ENCODE measurements at places on chromosomes 5 and 9.

DNA sequence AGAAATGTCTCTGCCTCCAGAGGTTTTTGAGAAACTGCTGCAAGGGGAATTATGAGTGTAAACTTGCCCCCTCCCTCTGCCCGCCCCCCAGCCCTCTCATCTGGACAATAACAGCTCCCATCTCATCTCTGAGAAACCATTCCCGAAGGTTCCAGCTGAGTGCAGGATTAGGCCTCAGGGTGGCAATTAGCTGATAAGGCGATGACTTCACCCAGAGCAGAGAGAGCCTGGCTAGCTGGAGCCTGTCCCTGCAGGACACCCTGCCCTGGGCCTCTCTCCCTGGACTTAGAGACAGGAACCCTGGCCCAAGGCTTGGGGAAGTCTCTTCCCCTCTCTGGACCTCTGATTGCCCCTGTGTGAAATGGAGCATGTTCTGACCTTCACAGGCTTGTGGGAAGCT is 45.7 kb upstream of the HAND1 start:
- no peak for DNase-seq

DNA sequence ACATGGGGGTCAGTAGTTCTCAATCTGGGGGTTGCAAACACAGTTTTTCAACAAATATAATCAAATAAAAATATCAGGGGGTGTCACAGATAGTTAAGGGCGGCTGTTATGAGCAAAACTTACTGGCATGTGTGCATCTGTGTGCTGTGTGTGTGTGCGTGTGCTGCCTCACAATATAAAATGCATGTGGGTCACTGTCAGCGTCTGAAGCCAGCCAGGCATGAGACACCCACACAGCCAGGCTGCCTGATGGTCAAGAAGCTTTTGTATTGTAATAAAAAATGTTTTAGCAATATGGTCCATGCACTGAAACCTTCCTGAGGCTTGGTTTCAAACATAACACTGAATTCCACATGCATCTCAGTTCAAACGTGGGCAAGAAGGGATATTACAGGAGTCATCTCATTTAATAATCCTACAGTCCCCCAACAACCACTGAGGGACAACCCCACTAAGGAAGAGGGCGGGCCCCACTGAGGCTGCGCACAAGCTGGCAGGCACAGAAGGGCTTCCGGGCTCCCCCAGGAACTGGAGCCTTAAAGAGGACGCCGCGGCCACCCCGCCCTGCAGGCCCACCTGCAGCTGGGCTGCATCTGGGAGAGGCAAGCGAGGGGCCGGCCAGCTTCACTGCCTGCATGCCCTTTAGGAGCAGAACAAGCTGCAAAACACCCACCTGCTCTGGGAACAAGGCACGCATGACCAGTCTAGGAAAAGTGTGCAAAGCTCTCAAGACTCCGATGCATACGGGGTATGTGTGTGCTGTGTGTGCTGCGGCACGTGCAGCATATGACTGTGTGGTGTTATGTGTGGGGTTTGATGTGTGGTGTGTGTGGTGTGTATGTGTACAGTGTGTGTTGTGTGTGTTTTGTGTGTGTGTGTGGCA is 14.1 kb downstream of the SEMA4D start:
- peak; percentile 62 for DNase-seq

GRCh38 chr9:121709798-121710197 is 58.4 kb downstream of the DAB2IP start:
- DNase-seq = no peak

DNA sequence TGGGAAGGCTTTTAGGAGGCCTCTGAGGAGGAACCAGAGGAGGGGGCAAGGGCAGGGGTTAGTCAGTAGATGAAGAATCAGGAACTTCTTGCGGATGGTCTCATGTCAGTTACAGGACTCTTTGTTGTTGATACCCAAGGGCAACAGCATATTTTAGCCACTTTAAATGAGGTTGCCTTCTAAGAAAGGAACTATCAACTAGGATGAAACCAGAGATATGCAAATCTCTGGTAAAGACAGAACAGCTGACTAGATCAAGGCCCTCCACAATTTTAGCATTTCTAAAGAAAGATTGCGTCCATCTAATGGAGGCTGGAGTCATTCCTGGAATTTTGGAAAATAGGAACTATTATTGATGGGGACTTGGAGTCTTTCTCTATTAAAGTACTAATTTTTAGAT is 57.7 kb upstream of the KLF4 start:
- no peak for DNase-seq

GRCh38 chr9:16039218-16039987 is 486.6 kb downstream of the CCDC171 start:
- no peak for DNase-seq

GRCh38 chr9:75033791-75034473 is 5.8 kb upstream of the CARNMT1 start:
- no peak for DNase-seq

DNA sequence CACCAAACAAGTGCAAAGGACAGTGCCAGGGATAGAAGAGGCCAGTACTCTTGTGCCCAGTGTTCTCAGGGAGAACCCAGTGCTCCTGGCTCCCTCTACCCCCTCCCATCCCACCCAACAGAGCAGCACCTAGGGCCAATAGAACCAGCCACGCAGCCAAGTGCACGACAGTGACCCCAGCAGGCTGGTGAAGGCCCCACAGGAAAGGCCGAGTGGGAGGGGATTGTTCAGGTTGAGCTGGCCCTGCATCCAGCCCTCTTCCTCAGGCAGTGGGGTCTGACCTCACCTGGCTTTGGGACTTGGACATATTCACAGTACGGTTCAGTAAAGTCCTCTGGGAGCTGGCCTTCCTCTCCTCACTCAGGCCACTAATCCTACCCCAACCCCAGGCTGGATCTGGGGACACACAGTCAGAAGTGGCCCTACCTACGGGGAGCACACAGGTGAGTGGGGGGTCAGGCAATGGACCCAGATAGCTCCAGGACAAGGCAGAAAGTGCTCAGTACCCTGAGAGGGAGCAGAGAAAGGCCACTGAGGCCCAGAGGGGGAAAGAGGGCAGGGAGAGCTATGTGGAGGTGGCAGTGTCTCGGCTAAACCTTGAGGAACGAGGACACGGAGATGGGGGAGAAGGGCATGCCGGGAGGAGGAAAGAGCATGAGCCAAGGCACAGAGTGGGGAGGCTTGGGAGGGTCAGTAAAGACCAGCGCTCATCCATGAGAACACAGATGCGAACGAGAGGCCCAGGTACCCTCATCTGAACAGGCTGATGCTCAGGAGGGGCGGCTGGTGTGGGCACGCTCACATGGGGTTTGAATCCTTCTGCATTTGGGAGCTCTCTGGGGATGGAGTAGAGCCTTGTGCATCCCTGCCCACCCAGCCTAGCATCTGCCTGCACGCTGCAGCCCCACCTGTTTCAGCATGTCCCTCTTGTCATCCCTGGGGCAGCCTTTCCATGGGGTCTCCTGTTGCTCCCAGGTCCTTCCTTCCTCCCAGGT is 25.6 kb downstream of the POLR1E start:
- no peak for DNase-seq

DNA sequence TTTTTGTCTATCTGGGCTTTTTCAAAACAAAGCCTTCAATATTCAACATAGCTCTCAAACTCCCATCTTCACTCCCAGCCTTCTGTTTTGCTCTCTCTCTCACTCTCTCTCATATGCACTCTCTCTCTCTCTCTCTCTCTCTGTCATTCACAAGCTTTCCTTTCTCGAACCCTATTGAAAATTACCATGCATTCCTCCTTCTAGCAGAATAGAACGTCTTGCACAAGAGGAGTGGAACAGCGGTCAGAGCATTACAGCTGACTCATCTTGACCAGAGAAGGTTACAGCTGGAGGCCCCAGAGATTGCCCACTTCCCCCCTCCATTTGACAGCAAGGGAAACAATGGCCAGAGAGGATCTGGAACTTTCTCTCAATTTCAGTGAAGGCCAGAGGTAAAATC is 51.0 kb upstream of the LIFR start:
- no peak for DNase-seq

- no peak for DNase-seq
Observed at GRCh38 chr5:36178524-36178890, 26.6 kb downstream of the SKP2 start.

DNA sequence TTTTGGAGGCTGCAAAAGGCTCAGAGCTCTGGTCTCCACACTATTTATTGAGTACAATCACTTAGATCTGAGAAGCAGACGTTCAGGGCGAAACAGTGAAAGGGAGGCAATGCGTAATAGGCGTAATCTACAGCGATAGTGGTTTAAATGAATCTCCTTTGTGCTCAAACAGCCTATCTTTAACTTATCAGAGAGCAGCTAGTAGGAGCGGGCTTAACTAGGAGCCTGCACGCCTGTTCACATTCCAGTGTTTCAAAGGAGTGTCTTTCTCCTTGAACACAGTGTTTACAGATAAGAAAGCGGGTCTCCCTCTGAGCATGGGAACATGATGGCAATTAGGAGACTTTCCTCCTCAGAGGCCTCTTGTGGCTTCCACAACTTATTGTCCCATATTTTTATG is 49.4 kb downstream of the AP3B1 start:
- DNase-seq = no peak

DNA sequence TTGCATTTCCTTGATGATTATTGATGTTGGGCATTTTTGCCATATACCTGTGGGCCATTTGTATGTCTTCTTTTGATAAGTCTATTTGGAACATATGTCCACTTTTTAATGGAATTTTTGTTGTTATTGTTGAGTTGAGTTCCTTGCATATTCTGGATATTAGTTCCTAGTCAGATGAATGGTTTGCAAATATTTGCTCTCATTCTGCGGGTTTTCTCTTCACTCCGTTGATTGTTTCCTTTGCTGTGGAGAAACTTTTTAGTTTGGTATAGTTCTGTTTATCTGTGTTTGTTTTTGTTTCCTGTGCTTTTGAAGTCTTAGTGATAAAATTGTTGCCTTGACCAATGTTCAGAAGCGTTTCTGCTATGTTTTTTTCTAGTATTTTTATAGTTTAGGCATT is 13.0 kb downstream of the OSMR start:
- no peak for DNase-seq

GRCh38 chr5:65823204-65823603 is 101.2 kb downstream of the NLN start:
- no peak for DNase-seq

DNA sequence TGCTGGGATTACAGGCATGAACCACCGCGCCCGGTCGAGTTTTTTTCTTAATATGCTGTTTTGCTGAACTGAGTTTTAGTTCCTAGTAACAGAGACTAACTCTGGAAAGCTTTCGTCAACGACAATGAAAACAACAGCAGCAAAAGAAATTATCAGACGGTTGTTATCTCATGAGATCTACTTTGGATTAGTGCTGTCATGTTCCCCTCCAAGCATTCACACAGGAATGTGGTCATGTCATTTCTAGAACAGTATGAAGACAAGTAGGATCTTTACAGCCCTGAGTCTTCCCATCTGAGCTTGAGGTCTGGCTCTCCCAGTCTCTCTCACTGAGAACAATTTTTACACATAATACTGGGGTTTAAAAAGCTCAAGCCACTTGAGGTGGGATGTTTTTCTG is 4.0 kb upstream of the ANKRD33B start:
- no peak for DNase-seq

Measured in stimulated activated naive CD4-positive, alpha-beta T cell (primary cell).